Activated T-cell treated with anti-CD3 and anti-CD28 coated beads for 48 hours (primary cell): ENCODE measurements at places on chromosomes 2 and 18.

DNA sequence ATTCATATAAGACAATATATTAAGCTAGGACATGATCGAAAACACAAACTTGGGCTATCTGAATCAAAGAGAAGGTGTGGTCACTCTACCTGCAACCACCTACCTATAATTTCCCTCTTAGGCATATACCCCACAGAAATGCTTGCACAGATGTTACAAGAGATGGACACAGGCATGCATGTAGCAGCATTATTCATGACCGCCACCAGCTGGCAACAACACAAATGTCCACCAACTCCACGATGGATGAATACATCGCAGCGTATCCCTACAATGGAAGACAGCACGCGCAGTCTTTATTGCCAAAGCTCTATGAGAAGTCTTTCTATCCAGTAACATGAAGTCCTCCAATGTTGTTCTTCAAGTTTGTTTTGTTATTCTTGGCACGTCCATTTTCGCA, 90.8 kb downstream of the ARL4C start:
- no peak for DNase-seq

DNA sequence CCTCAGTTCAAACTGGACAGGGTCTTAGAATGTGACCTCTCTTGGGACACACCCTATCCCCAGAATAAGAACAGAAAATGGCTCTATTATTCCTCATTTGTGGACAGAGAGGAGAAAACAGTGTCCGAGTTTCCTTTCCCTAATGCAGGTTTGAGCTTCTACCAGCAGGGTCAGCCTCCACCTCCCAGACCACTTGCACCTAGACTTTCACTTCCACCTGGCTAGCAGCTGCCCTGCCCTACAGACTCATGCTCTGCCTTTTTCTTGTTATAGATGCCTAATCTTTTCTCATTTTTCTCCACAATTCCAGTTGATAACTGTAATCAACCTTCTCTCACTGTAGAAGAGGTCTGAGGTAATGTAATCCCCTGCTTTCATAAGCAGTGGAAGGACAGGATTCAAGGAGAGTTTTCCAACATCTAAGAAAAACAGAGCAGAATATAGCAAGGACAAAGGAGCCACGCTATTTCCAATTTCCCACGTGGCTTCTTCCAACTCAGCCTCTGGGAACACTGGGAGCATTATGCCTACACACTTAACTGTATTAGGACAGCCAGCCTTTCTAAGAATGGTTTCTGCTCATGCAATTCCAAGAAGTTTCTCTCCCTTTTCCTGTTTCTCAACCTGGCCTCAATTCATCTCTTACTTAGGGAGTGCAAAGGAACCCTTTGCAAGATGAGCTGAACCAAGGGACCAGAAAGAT, 239.8 kb downstream of the BCL11A start:
- no peak for DNase-seq

DNA sequence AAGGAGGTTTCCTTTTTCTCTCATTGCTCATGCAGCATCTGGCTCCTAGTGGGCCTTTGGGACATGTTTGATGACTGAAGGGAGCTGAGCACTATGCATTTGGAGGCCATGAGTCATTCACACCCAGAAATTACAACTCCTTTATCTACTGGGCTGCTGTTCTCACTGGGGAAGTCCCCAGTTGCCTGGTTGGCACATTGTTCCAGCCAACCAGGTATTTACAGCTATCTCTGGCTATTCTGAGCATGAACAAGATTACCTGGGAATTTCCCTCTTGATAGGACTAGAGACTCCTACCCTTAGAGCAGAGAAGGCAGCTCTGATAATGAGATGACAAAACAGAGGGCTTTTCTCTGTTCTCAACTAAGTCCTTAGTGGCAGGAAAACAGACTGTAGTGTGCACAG, 206.5 kb downstream of the SETBP1 start:
- DNase-seq: peak; percentile 51

- no peak for DNase-seq
Observed at GRCh38 chr18:45320724-45321123, 294.6 kb upstream of the SLC14A2 start.

DNA sequence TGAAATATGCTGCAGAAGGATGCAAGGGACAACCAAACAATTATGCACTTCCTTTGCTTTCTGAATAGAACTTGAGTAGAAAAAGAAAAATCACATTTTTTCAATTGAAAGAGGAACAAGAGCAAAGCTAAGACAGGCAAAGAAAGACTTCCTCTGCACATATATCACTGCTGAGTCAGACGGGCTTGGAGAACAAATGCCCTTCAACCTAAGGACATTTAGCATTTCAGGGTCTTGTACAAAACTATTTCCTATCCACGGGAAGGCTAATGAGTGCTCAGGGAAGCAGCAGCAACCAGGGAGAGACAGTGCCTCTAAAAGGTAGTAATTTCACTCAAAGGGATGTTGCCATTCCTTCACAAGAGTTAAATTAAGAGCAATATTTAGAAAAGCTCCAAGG, 570.0 kb upstream of the GCFC2 start:
- no peak for DNase-seq

DNA sequence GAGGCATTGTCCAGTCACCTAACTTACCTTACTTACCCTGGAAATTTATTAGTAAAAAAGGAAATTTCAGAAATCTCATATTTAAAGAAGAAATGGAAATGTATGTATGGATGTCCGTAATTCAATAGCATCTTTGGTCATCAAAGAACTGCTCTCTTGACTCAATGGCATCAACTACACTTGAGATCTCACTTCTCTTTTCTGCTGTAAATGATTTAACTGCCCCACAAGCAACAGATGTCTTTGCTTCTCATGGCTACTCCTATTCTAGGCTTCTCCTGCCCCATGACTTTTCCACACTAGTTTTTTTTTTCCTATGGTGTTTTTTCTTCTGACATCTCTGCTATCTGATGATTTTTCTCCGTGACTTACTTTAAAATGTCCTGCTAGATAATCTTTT, 34.0 kb upstream of the ERMN start:
- no peak for DNase-seq

DNA sequence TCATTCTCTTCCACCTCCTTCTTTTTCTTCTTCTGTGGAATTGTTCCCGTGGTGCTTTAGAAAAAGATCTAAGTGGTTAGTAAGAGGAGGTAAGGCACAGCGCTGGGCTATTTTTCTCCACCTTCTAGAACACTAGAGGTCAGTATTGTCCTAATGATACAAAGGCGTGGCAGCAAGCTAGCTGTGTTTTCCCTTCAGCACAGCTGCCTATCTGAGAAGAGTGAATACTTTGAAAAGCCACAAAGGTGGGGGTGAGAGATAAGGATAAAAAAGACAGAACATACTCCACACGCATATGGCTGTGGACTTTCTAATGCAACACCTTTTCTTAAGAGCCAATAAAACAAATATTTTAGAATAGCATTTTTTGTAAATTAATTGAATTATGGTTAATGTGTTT, 2.1 kb downstream of the CNTNAP5 start:
- DNase-seq: no peak

DNA sequence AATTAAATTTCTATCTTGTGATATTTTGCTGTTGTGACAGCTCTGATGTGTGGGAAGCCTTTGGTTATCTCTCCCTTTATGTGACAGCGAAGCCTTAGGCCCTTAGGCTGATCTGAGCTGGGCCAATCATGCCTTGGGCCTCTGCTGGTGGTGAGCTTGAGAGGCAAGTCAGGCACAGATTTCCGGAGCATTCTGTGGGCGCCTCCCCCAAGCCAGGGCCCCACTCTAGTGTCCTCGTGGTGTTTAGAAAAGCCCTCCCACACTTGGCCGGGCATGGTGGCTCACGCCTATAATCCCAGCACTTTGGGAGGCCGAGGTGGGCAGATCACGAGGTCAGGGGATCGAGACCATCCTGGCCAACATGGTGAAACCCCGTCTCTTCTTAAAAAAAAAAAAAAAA, 239.8 kb downstream of the SH3RF3 start:
- DNase-seq: no peak
